Activated CD4-positive, alpha-beta memory T cell treated with anti-CD3 and anti-CD28 coated beads, Interleukin-2, amount 10 ng/mL, durations not matched to agents 7 days and 5 days (primary cell): ENCODE measurements at places on chromosomes 2 and 18. TPM values are rescaled to one million over a fixed set of nuclear protein-coding genes. Genes with fewer than 3 reads are reported as not detected.

GRCh38 chr2:100945433-100945740, 56.7 kb upstream of the RPL31 start:
- H3K27me3 ChIP-seq = peaks cover 12% of the 10 kb centered on the region
- DNase-seq = no peak
- no peaks in the 10 kb centered on the region for H3K36me3 ChIP-seq
- H3K4me1 ChIP-seq = peaks cover 17% of the 10 kb centered on the region

- DNase-seq = no peak
- H3K27ac ChIP-seq = no peak overlapping the region
- no peaks in the 10 kb centered on the region for H3K4me1 ChIP-seq
- no peaks in the 10 kb centered on the region for H3K36me3 ChIP-seq
- H3K4me3 ChIP-seq = no peak overlapping the region
Observed at GRCh38 chr2:67041051-67041450, 356.1 kb upstream of the ETAA1 start.

- H3K27ac ChIP-seq = peak overlapping the region; percentile 96
- H3K36me3 ChIP-seq = peaks cover 4% of the 10 kb centered on the region
- H3K4me3 ChIP-seq = peak overlapping the region; percentile 69
- DNase-seq = no peak
Observed at GRCh38 chr18:13611142-13611600, 115.2 kb downstream of the FAM210A start.

DNA sequence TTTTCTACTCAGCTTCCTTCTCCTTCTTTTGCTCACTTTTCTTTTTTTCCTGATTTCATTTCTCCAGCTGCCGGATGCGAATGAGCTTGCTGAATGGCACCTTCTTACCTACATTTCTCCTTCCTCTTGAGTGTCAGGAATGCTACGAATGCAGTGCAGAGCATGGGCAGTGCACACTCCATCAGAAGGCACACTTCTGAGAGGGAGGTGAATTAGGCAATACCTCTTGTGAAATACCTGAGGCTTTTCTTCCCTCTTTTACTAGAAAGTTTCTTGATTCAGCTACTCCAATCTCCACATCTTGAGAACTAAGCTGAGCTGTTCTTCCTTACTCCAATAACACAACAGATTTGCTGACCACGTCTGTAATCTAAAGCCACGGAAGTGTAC, 51.1 kb downstream of the PLEKHM3 start:
- no peak overlapping the region for H3K27ac ChIP-seq
- no peak for DNase-seq
- H3K4me3 ChIP-seq = no peak overlapping the region

Gene GALNT5
- not detected for total RNA-seq

Gene G6PC2
- total RNA-seq = not detected

- DNase-seq = no peak
- H3K4me1 ChIP-seq = peaks cover 13% of the 10 kb centered on the region
Observed at GRCh38 chr2:37674946-37675345, 3.5 kb upstream of the CDC42EP3 start.

Gene DIPK1C
- not detected for total RNA-seq

DNA sequence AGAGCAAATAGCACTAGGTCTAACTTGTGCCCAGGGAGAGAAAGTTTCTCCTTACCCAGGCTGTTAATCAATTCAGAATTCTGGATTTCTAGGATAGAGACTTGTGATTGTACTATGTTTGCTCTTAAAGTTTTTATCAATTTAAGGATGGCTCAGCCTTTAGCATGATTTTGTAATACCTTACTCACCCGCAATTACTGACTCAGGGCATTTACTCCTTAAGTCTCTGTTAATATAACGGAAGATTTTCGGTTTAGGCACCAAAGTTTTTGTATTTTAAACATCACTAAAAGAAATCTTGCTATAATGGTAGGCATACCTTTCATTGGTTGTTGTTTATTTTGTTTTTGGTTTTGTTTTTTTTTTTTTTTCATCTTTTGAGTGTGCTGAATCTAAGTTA, 358.2 kb downstream of the RBM43 start:
- H3K27me3 ChIP-seq = no peaks in the 10 kb centered on the region
- H3K4me1 ChIP-seq = no peaks in the 10 kb centered on the region
- DNase-seq = no peak
- no peaks in the 10 kb centered on the region for H3K36me3 ChIP-seq
- H3K4me3 ChIP-seq = no peak overlapping the region

Gene SOX11
- total RNA-seq = not detected

Gene B4GALT6
- total RNA-seq = 1.2 TPM

DNA sequence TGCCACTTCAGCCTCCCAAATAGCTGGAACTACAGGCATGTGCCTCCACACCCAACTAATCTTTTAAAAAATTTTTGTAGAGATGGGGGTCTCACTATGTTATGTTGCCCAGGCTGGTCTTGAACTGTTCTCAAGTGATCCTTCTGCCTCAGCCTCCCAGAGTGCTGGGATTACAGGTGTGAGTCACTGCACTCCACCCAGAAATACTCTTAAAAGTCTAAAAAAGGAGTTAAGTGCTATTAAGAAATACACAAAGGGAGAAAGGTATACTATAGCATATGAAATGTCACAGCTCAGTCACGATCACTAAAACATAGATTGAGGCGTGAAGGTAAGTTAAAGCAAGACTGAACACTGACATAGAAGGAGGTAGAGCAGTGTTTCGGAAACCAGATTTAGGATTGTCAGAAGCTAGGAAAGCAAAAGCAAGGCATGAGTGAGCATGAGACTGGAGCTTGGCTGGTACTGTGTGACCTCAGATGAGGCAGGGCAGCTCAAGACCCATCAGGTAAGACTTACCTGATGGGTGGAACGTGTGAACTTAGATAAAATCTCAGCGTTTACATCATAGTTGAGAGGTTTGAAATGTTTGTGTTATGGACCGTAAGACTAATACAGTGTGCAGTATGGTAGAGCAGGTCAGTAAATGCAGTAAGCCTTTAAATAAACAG, 9.2 kb downstream of the CCNYL1 start:
- no peak for DNase-seq
- no peak overlapping the region for H3K4me3 ChIP-seq
- H3K4me1 ChIP-seq = peaks cover 15% of the 10 kb centered on the region
- H3K27ac ChIP-seq = no peak overlapping the region
- no peaks in the 10 kb centered on the region for H3K36me3 ChIP-seq
- H3K27me3 ChIP-seq = no peaks in the 10 kb centered on the region

Gene GREB1
- 0.33 TPM for total RNA-seq

- peaks cover 21% of the 10 kb centered on the region for H3K27me3 ChIP-seq
- H3K4me3 ChIP-seq = no peak overlapping the region
- H3K4me1 ChIP-seq = peaks cover 11% of the 10 kb centered on the region
- H3K27ac ChIP-seq = no peak overlapping the region
- H3K36me3 ChIP-seq = no peaks in the 10 kb centered on the region
Observed at GRCh38 chr18:44826418-44827259, 146.0 kb downstream of the SETBP1 start.

GRCh38 chr2:128714285-128714684, 395.6 kb upstream of the HS6ST1 start:
- H3K4me1 ChIP-seq = no peaks in the 10 kb centered on the region
- no peak overlapping the region for H3K27ac ChIP-seq
- H3K36me3 ChIP-seq = no peaks in the 10 kb centered on the region

DNA sequence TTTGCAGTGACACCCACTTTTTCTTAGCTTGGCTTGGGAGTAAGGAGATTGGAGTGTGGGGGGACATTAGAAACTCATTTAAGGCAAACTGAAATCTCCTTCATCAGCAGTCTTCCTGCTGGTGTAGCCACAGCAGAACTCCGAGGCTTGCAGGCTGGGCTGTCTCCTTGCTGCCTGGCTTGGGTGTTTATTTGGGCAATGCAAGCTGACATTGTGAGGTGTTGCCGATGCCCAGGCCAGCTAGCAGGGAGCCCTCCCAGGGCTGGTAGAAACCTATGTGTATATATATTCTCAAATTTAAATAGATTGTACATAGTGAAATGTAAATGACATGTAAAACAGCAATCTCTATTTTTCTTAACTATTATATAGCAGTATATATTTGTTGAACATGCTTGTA, 11.8 kb downstream of the GDF7 start:
- H3K27me3 ChIP-seq = peaks cover 2% of the 10 kb centered on the region
- H3K4me1 ChIP-seq = peaks cover 17% of the 10 kb centered on the region
- H3K36me3 ChIP-seq = no peaks in the 10 kb centered on the region
- H3K4me3 ChIP-seq = no peak overlapping the region
- DNase-seq = no peak

DNA sequence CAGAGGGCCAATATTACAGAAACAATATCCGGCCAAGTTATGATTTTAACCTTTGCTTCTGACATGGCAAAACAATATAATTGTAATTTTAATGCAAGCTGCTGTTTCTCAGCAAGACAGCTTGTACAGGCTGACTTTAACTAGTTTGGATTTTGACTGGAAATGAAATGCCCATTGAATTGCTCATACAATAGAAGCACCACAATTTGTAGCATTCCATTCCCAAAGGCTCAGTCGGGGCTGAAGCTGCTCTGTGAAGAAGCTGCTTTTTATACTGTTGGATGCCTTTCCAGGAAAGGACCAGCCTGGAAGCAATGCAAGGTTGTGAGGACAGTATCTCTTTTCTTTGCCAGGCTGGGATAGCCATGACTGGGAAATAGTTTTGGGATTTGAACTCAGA, 677.0 kb upstream of the FANCL start:
- H3K27me3 ChIP-seq = no peaks in the 10 kb centered on the region
- H3K4me1 ChIP-seq = no peaks in the 10 kb centered on the region
- no peaks in the 10 kb centered on the region for H3K36me3 ChIP-seq
- DNase-seq = no peak
- no peak overlapping the region for H3K27ac ChIP-seq
- H3K4me3 ChIP-seq = no peak overlapping the region

DNA sequence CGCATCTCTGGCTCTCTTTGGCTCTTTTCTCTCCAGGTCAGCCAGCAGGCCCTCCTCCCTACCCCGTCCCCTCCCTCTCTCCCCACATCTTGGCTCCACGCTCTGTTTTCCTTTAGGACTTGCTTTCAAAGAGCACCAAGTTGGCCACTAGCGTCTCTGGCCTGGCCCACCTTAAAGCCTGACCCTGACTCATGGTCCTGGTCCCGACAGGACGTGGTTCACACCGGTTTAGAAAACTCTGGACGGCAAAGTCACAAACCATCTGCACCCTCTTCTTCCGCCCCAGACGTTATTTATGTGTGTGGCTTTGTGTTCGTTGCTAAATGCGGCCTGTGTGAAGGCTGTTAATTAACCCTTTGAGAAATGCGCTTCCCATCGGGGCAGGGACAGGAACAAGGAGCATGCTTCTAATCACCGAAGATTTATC, 169.0 kb upstream of the HAAO start:
- H3K27ac ChIP-seq = no peak overlapping the region
- no peaks in the 10 kb centered on the region for H3K4me1 ChIP-seq
- H3K27me3 ChIP-seq = peaks cover 9% of the 10 kb centered on the region
- H3K4me3 ChIP-seq = no peak overlapping the region
- no peaks in the 10 kb centered on the region for H3K36me3 ChIP-seq

Gene TTN
- 2.3 TPM for total RNA-seq

Gene PRKCE
- 20.6 TPM for total RNA-seq

- H3K27ac ChIP-seq = no peak overlapping the region
- H3K4me1 ChIP-seq = no peaks in the 10 kb centered on the region
- H3K27me3 ChIP-seq = peaks cover 10% of the 10 kb centered on the region
- no peak overlapping the region for H3K4me3 ChIP-seq
- no peak for DNase-seq
Observed at GRCh38 chr2:45331410-45331786, 279.7 kb downstream of the SRBD1 start.

DNA sequence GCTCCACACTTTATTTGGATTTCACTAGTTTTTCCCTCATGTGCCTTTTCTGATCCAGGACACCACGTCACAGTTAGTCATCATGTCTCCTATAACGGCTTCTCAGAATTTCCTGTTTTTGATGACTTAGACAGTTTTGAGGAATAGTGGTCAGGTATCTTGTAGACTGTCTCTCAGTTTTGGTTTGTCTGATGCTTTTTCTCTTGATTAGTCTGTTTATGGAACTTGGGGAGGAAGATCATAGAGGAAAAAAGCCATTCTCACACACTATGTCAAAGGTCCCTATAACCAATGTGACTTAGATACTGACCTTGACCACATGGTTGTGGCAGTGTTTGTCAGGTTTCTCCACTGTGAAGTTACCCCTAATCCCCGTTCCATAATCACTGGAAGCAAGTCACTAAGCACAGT, 89.0 kb downstream of the RAPH1 start:
- no peaks in the 10 kb centered on the region for H3K36me3 ChIP-seq
- H3K4me1 ChIP-seq = peaks cover 18% of the 10 kb centered on the region
- H3K27ac ChIP-seq = no peak overlapping the region
- no peaks in the 10 kb centered on the region for H3K27me3 ChIP-seq
- no peak overlapping the region for H3K4me3 ChIP-seq
- no peak for DNase-seq

- H3K27me3 ChIP-seq = no peaks in the 10 kb centered on the region
- peak overlapping the region; percentile 98 for H3K27ac ChIP-seq
- peak; percentile 86 for DNase-seq
Observed at GRCh38 chr2:29014811-29015421, 33.8 kb downstream of the TOGARAM2 start.

Gene IL1RN
- 3.3 TPM for total RNA-seq

DNA sequence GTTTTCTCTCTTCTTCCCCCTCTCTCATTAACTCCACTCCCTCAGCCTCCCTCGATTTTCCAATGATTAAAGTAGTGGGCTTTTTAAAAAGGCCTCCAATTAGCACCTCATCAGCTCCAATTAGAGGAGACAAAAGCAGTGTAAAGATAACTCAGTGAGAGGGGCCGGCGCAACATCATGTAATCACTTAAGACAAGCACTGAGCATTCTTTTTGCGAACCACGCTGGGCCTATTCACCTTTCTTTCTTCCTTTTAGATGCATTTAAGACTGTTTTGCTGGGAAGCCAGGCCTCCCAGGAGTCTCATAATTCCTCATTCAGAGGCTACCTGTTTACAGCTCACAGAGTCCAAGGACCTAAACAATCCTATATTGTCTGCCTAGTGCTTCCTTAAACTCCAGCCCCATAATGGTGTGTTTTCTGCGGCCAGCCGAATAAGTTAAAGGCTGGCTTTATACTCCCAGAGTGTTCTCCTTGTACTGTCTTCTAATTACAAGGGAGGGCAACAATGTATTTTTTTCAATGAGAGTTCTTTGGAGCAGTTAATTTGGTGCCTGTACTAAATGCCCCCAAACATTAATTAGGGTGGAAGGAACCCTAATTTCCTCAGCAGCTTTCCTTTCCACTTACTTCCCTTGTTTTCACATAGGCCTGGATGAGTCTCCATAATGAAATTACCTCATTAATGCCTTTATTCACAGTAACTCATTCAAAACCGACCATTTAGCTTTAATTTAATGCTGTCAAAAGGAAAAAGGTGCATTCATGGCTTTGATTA, 28.0 kb upstream of the LMAN1 start:
- H3K27me3 ChIP-seq = peaks cover 13% of the 10 kb centered on the region
- H3K4me3 ChIP-seq = no peak overlapping the region
- DNase-seq = no peak
- H3K27ac ChIP-seq = no peak overlapping the region
- no peaks in the 10 kb centered on the region for H3K36me3 ChIP-seq

Gene ALPP
- not detected for total RNA-seq

- no peak overlapping the region for H3K4me3 ChIP-seq
- H3K27ac ChIP-seq = no peak overlapping the region
- H3K36me3 ChIP-seq = peaks cover 6% of the 10 kb centered on the region
- no peak for DNase-seq
- H3K4me1 ChIP-seq = no peaks in the 10 kb centered on the region
- H3K27me3 ChIP-seq = peaks cover 26% of the 10 kb centered on the region
Observed at GRCh38 chr2:134988994-134989605, 58.1 kb downstream of the MAP3K19 start.
